ENCODE measurements at places on chromosomes 7 and 10.
A peak's percentile ranks its signal among the peaks of the same experiment; 100 is the strongest.

DNA sequence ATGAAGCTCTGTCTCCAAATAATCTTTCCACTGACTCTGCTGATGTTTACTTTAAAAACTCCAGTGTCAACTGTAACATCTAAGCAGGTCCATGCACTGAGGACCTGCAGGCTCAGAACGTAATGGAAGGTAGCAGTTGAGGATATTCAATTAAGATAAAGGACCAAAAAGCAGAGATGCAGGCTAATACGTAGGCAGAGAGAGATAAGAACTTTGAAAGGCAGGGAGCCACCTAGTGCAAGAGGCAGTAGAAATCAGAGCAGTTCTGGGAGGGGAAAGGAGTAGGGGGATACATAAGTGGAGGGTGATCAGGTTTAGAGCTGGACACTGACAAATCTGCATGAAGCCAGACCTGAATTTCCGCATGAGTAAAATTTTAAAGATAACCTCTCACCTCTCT is 114.5 kb upstream of the POM121L12 start:
- no peak for DNase-seq

DNA sequence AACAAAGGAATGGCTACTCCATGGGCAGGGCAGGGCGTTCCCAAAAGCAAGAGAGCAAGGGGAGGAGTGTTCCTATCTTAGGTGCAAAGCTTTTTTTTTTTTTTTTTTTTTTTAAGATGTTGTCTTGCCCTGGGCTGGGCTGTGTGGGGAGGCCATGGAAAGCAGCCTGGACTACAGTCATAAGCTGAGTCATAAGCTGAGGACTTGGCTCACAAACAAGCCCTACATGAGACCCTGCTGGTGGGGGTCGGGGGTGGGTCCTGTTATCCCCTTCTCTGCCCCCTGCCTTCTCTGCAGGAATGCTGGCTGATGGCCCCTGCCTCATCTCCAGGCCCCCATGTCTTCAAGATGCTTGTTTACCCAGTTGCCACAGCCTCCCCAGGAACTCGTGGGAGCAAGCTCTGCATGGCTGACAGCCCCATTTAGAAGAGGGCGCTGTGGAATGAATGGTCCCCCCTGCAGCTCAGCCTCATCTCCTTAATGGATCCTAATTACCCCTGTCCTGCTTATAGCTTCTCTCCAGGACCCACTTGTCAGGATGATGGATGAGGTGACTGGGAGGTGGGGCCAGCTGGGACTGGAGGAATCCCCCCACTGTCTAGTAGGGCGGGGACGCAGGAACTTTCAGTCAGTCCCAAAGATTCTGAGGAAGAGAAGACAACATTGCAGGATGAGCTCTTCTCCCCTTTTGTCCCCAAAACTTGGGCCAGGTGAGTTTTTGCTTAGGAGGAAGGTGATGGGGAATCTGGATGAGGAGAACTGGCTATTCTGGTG is 340.8 kb upstream of the PODXL start:
- DNase-seq, result peak; percentile 94

DNA sequence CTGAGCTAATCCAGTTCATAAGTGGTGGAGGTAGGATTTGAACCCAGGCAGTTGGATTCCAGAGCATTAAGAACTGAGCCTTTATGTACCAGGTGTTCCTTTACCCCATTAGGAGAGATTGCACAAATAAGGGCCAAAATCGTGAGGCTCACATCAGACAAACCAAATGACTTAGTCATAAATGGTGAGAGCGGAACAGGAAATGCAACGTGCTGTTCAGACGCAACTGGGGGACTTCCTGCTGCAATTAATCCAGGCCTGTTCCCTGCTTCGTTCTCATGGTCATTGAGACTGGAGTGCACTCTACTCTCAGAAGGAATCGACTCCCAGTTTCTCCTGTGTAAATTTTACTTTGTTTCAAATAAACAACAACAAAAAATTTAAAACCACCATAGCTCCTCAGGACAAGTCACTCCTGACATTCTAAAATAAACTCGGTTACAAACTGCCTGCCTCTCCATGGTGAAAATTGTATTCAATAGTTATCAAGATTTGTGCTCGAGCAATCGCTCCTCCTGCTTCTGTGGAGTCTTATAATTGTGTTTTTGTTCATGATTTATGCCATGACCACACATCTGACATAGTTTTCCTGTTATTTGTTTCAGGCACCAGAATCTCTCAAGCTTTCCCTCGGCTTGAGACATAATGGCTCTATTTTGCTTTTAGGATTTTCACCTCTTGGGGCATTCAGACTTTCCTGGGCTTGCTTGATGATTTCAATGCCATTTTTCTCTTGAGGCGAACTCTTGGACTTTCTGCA is 115.3 kb upstream of the BMPER start:
- DNase-seq, result no peak

DNA sequence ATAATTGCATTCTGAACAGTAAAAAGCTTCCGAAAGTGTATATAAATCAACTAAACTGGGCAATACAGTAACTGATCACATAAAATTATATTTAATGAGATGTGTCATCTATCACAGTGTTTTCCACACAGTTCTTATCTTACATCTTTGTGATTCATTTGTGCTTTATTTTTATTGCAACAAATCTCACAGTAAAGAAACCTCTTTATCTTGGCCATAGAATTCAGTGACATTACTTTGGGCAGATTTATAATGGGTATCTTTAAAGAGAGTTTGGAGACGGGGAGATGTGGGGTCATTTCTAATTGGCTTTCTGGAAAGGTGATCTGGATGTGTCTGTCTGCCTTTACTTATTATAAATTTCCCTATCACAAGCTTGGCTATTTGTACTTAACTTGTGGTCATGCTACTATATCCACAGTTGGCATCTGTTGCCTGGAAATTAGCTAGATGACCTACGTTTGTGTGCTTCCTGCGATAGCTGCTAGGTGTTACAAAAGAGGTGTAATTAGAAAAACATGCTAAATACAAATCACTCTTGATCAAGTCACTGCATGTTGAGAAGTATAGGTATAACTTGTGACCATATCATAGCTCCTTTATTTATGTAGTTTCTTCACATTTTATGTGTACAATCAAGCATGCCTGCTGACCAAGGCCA is 123.8 kb downstream of the ARID5B start:
- no peak for DNase-seq

- DNase-seq, result no peak
Measured at GRCh38 chr10:125156739-125157480, 3.5 kb downstream of the CTBP2 start.

- no peak for DNase-seq
Measured at GRCh38 chr10:124867304-124867703, 65.7 kb downstream of the ABRAXAS2 start.

DNA sequence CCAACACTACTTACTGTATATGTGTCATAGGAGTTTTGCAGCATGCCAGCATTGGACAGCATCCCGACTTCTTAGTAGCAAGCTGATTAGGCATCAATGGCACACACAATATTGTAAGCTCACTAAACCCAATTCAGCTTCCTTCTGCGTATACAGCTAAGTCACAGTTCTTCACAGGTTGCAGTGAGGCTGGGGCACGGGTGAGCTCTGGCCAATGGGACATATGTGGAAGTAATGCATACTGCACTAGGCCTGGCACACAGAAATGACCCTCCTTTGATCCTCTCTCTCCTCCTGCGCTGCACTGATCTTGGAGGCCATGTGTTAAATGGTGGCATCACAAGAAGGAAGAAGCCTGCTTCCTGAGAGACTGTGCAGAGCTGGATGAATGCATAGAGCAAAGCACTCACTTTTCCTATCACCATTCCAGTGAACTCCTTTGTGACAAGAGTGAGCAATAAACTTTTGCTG is 11.9 kb downstream of the RAB11FIP2 start:
- DNase-seq, result no peak

DNA sequence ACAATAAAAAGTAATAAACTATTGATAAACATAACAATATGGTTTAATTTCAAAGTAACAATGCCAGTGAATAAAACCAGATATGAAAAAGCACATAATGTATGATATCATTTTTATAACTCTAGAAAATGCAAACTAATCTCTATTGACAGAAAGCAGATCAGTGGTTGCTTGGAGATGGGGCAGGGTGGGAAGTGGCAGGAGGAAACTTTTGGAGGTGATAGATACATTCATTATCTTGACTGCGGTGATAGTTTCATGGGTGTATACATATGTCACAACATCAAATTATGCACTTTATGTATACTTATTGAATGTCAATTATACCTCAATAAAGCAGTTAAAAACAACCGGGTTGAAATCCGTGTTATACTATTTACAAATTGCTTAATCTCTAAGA is 16.0 kb upstream of the C1GALT1 start:
- DNase-seq, result no peak

All from WERI-Rb-1 (cell line).